Stimulated activated CD8-positive, alpha-beta memory T cell treated with anti-CD3 and anti-CD28 coated beads, Interleukin-7, amount 100 ng/mL, for 24 hours (primary cell): ENCODE measurements at places on chromosomes 2 and 18.

DNA sequence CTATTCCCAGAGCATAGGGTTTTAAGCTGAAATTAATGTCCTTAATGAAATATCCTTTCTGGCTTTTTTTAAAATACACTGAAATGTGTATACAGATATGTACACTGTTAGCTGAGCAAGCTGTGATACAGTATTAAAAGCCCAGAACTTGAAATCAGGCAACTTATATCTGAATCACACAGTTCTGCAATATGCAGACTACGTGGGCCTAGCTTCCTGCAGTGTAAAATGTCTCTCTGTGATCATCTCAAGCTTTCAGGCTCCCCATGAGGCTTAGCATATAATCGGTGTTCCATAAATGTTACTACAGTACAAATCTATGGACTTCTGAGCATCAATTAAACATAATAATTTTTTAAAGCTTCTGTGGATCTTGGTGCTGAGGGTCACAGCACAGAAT, 8.2 kb downstream of the FBXO15 start:
- DNase-seq, result no peak

- DNase-seq, result no peak
These were observed 27.8 kb upstream of the KCNG2 start for GRCh38 chr18:79769698-79770500.

- DNase-seq, result no peak
These were observed 134.9 kb downstream of the NDUFA10 start for GRCh38 chr2:239890206-239890746.

GRCh38 chr2:33589444-33589843, 9.7 kb downstream of the FAM98A start:
- DNase-seq, result no peak

DNA sequence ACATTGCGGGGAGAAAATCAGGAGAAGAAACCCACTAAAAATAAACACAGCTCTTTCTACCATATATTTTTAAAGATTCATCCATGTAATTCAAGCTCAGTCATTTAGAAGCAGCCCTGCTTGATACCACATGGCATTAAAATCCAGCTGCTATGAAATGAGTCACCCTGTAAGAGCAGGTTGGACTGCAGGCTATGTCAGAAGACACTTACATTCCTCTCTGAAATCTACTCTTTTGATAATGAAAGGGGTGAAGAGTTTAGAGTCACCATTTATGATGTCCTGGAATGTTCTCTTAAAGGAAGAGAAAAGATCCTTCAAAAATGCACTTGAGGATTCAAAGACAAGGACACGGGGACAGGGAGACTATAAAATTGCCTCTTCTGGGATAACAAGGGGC, 100.6 kb upstream of the APCDD1 start:
- DNase-seq, result no peak

DNA sequence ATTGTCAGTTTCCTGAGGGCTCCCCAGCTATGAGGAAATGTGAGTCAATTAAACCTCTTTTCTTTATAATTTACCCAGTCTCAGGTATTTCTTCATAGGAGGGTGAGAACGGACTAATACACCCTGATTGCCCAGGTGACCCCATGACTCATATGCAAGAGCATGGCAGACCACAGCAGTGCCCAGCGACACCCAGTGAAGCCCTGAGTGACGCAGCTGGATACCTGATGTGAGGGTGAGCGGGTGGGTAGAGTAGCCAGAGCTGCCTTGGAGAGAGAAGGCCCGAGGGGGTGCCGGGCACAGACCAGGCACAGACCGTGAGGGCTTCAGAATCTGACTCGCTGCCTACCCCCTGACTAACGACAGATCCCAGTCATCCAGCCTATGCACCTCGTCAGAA, 15.4 kb downstream of the ALPG start:
- DNase-seq, result no peak

DNA sequence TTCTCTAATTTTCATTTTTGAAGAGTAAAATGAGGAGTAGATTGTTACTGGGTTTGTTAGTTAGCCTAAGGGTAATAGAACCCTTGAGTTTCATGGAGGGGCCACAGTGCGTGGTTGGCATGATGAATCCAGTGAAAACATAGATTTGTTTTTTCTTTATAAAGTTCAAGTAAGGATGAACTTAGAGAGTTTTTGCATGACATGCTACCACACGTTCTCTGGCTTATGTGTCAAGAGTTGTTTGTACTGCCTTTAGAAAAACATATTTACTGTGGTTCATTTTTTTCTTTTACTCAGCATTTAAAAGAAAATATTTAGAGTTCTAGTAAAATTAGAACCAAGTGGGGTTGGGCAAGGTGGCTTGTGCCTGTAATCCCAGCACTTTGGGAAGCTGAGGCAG, 21.8 kb downstream of the RBM44 start:
- no peak for DNase-seq

- no peak for DNase-seq
These were observed 472.4 kb upstream of the SPHKAP start for GRCh38 chr2:228653884-228654283.

- DNase-seq, result no peak
These were observed 95.1 kb upstream of the SALL3 start for GRCh38 chr18:78884502-78884901.

DNA sequence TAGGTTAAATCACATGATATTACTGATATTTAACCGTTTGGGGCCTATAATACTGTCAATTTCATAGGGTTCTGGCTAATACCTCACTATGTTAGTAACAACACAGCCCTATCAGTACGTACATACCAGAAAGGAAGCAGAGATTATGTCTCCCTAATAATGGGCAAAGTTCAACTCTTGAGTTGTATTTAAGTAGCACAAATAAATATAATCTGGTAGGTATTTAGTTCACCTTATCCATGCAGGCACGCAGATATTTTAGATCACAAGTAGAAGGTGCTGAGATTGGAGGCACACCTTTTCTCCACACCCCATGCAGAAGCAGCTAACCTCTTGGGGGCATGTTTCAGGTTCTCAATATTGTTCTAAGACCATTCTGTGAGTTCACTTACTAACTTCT, 118.9 kb downstream of the IRS1 start:
- DNase-seq, result no peak
